Caco-2 (cell line): ENCODE measurements at places on chromosomes 13 and 19.
A peak's percentile ranks its signal among the peaks of the same experiment; 100 is the strongest.

DNA sequence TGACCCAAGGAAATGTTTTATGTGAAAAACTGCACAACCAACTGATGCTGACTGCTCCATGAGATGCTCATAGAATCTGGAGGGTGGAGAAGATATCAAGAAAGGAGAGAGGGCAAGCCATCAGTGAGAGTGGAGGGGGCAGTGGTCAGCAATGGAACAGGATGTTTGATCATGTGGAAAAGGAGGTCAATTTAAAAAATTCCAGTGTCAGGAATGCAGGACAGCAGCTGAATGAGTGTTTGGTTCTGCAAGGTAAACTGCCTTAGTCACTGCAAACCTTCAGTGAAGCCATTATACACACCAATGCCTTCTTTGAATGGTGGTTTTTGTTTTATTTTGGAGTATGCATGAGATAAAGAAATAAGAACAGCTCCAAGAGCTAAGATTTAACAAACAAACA, 121.5 kb downstream of the FGF14 start:
- DNase-seq = no peak
- H3K36me3 ChIP-seq = no peaks in the 10 kb centered on the region
- H3K4me3 ChIP-seq = no peak overlapping the region
- H3K27me3 ChIP-seq = no peaks in the 10 kb centered on the region
- no peak overlapping the region for H3K27ac ChIP-seq

DNA sequence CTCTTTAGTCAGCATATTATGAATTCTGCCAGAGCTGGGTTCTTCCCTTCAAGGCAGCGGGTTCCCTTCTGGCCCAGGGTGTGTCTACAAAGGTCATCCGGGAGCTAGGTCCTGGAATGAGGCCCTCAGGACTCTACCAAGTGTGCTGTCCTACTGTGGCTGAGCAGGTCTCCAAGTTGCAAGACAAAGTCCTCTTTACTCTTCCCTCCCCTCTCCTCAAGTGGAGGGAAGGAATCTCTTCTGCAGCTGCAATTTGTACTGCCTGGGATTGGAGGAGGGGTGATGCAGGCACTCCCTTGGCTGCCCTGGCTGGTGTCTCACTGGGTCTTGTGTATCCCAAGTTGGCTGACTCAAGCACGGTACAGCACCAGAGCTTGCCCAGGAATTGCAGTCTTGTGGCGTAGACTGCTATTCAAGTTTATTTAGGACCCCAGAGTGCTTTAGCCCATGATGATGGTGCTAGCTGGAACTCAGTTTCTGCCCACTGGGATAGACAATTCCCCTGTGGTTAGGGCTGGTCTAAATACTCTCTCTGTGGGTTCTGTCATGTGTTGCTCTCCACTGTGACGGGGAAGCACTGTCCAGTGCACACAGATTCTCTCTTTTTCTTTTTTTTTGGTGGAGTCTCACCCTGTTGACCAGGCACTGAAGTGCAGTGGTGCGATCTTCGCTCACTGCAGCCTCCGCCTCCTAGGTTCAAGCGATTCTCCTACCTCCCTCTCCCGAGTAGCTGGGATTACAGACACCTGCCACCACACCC, 28.5 kb downstream of the RFC3 start:
- DNase-seq = peak; percentile 70
- H3K27ac ChIP-seq = no peak overlapping the region
- no peaks in the 10 kb centered on the region for H3K27me3 ChIP-seq
- peaks cover 22% of the 10 kb centered on the region for H3K4me1 ChIP-seq
- no peak overlapping the region for H3K4me3 ChIP-seq

GRCh38 chr13:94657167-94657566, 55.2 kb downstream of the SOX21 start:
- H3K4me3 ChIP-seq = no peak overlapping the region
- no peak overlapping the region for H3K27ac ChIP-seq
- DNase-seq = no peak
- no peaks in the 10 kb centered on the region for H3K4me1 ChIP-seq
- no peaks in the 10 kb centered on the region for H3K36me3 ChIP-seq
- H3K27me3 ChIP-seq = no peaks in the 10 kb centered on the region

- no peaks in the 10 kb centered on the region for H3K27me3 ChIP-seq
- no peaks in the 10 kb centered on the region for H3K4me1 ChIP-seq
- H3K27ac ChIP-seq = no peak overlapping the region
These were observed 242.2 kb upstream of the EDNRB start for GRCh38 chr13:78160793-78161192.

DNA sequence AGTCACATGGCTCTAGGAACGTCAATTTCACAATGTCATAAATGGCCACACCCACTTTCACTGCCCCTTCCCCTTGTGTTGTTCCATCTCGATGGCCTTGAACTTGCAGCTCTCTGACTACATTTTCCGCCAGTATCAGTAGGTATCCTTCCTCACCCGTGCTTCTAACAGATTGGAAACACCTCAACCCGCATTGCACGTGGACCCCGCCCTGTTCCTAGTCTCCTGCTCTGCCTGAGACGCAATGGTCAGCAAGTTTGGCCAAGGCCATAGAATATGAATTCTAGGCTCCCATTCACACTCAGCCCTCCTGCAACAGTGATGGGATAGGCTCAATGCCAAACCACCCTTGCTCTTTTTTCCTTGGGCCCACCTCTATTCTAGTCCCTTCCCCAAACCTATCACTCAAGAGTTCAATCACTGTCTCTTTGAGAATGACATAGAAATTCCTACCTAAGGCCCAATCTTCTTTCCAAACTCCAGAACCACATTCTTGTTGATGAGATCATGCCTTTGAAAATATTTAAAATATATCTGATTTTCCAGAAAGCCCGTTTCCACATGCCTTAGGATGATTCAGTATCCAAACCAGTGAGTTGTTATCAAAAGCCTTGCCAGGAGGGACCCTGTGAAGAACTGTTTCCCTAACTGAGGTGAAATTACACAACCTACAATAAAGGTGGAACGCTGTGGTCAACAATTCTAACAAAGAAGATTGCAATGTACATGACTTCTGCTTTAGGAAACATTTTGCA, 334.6 kb downstream of the MYO16 start:
- H3K27me3 ChIP-seq = no peaks in the 10 kb centered on the region
- H3K27ac ChIP-seq = no peak overlapping the region
- no peak overlapping the region for H3K4me3 ChIP-seq
- no peaks in the 10 kb centered on the region for H3K36me3 ChIP-seq

DNA sequence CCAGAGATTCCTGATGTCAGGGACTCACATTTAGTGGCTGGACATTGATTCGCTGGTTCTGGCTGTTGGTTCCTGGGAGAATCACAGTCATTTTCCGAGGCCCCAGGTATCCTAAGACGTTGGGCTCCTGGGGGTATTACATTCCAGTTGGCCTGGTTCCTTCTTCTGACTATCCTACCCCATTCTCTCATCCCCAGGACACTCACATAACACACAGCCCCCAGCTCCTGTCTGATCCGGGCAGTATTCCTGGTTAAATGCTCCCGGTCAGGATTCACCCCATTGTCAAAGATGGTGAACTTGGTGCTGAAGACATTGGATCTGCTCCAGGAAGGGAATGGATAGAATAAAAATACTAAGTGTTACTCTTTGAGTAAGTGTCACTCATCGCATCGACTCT, 11.5 kb downstream of the PPP1R15A start:
- no peak for DNase-seq
- no peaks in the 10 kb centered on the region for H3K27me3 ChIP-seq
- no peak overlapping the region for H3K4me3 ChIP-seq
- H3K36me3 ChIP-seq = no peaks in the 10 kb centered on the region
- H3K27ac ChIP-seq = peak overlapping the region; percentile 8

- H3K27ac ChIP-seq = no peak overlapping the region
- H3K36me3 ChIP-seq = no peaks in the 10 kb centered on the region
- H3K4me3 ChIP-seq = no peak overlapping the region
- DNase-seq = peak; percentile 87
- H3K4me1 ChIP-seq = no peaks in the 10 kb centered on the region
- no peaks in the 10 kb centered on the region; the same call in 1 of the 2 replicates for H3K27me3 ChIP-seq
These were observed 9.4 kb downstream of the SIRT6 start for GRCh38 chr19:4172861-4173473.

- H3K27ac ChIP-seq = no peak overlapping the region
- no peaks in the 10 kb centered on the region for H3K4me1 ChIP-seq
- no peak for DNase-seq
- H3K36me3 ChIP-seq = no peaks in the 10 kb centered on the region
These were observed 106.9 kb downstream of the FGF9 start for GRCh38 chr13:21777813-21778212.

GRCh38 chr19:10830931-10831779, 4.9 kb downstream of the TMED1 start:
- no peak overlapping the region for H3K4me3 ChIP-seq
- no peak for DNase-seq
- peak overlapping the region; percentile 45 for H3K27ac ChIP-seq
- no peaks in the 10 kb centered on the region; the same call in 1 of the 2 replicates for H3K36me3 ChIP-seq
- 0 out of 2 replicates have a peak, but pooled peaks cover 4% of the 10 kb centered on the region for H3K4me1 ChIP-seq
- H3K27me3 ChIP-seq = no peaks in the 10 kb centered on the region

DNA sequence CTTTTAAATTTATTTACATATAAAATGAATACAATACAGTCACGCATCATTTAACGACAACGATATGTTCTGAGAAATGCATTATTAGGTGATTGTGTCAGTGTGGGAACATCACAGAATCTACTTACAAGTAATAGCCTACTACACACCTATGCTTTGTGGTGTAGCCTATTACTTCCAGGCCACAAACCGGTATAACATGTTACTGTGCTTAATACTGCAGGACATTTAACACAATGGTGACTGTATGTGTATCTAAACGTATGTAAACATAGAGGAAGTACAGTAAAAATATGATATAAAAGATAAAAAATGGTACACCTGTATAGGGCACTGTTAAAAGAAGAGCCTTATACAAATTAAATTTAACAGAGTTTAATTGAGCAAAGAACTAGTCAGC, 62.4 kb upstream of the KLHL1 start:
- no peaks in the 10 kb centered on the region for H3K4me1 ChIP-seq
- no peaks in the 10 kb centered on the region for H3K36me3 ChIP-seq
- H3K27ac ChIP-seq = no peak overlapping the region

GRCh38 chr19:37977992-37978391, 71.0 kb downstream of the SIPA1L3 start:
- peak overlapping the region; percentile 35 for H3K27ac ChIP-seq
- no peak for DNase-seq
- no peak overlapping the region for H3K4me3 ChIP-seq
- no peaks in the 10 kb centered on the region for H3K27me3 ChIP-seq
- H3K36me3 ChIP-seq = no peaks in the 10 kb centered on the region; the same call in none of the 2 replicates

- no peak overlapping the region for H3K4me3 ChIP-seq
- DNase-seq = no peak
- no peaks in the 10 kb centered on the region for H3K4me1 ChIP-seq
These were observed 36.2 kb upstream of the TRPC4 start for GRCh38 chr13:37905736-37906135.

DNA sequence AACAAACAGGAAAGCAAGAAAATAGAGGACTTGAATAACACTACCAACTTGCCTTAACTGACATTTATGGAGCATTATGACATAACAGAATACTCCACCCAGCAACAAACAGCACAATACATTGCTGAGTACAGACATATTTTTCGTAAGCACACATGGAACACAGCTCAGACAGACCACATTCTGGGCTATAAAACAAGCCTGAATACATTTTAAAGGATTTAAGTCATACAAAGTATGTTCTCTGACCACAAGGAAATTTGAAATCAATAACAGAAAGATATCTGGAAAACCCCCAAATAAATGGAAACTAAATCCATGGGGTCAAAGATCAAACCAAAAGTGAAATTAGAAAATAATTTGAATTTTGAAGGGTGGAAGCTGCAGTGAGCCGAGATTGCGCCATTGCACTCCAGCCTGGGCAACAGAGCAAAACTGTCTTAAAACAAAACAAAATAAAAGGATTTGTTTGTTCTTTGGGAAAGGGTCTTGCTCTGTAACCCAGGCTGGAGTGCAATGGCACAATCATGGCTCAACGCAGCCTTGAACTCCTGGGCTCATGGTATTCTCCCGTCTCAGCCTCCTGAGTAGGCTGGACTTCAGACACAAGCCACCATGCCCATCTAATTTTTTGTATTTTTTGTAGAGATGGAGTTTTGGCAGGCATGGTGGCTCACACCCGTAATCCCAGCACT, 5.6 kb downstream of the ZDHHC20 start:
- peaks cover 15% of the 10 kb centered on the region; the same call in 1 of the 2 replicates for H3K4me1 ChIP-seq
- H3K36me3 ChIP-seq = no peaks in the 10 kb centered on the region; the same call in 1 of the 2 replicates
- DNase-seq = no peak
- H3K27me3 ChIP-seq = no peaks in the 10 kb centered on the region
- H3K27ac ChIP-seq = no peak overlapping the region

DNA sequence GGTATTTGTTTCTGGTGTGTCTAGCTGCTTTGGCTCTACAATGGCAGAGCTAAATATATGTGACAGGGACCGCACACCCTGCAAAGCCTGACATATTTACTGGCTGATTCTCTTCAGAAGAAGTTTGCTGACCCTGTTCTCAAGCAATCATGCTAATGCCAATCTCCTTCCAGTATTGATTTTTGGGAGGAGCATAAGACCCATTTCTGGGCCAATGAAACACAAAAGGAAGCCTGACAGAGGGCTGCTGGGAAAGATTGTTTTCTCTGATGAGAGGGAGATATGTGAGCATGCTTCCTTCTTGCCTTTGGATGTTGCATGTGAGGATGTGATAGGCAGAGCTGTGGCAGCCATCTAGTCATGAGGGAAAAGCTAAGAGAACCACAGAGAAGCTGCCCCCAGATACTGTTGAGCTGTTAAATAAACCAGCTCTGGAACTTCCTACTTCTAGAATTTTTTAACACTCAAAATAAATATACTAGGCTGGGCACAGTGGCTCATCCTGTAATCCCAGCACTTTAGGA, 31.4 kb upstream of the TPTE2 start:
- no peaks in the 10 kb centered on the region for H3K27me3 ChIP-seq
- H3K4me1 ChIP-seq = peaks cover 39% of the 10 kb centered on the region
- peak; percentile 8 for DNase-seq
- H3K4me3 ChIP-seq = no peak overlapping the region

GRCh38 chr13:42654212-42654611, 80.3 kb downstream of the TNFSF11 start:
- DNase-seq = no peak
- H3K4me3 ChIP-seq = no peak overlapping the region
- H3K27me3 ChIP-seq = no peaks in the 10 kb centered on the region
- H3K27ac ChIP-seq = no peak overlapping the region
- H3K36me3 ChIP-seq = no peaks in the 10 kb centered on the region
- H3K4me1 ChIP-seq = no peaks in the 10 kb centered on the region

- DNase-seq = no peak
- H3K4me1 ChIP-seq = no peaks in the 10 kb centered on the region
- no peak overlapping the region for H3K4me3 ChIP-seq
These were observed 232.7 kb downstream of the KLF12 start for GRCh38 chr13:73901324-73902068.

GRCh38 chr19:38251564-38252051, 4.6 kb downstream of the PPP1R14A start:
- peaks cover 54% of the 10 kb centered on the region for H3K4me1 ChIP-seq
- H3K4me3 ChIP-seq = no peak overlapping the region
- no peaks in the 10 kb centered on the region for H3K27me3 ChIP-seq
